ENCODE measurements at places on chromosomes 7 and 10.

- DNase-seq: peak; percentile 1
These were observed 84.8 kb downstream of the FOXL3 start for GRCh38 chr7:374706-375311.

DNA sequence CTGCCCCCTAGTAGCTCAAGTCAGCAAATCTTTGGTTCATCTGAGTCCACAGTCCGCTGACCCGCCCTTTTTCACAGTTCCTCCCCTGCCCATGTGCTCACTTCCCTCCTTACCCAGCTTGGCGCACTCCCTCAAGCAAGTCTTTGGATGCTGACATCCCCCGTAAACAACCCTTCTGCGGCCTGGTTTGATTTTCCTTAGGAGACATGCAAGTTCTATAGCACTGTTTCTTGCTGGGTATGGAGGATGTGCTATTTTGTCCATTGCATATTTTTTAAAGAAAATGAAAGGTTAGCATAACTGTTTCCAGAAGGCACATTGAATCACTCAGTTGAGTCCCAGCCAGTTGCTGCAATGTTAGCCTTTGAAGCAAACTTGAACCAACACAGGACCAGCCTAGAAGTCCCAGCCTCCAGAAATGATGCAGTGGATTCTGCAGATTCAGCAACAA lies 38.2 kb downstream of the HTRA1 start:
- no peak for DNase-seq

DNA sequence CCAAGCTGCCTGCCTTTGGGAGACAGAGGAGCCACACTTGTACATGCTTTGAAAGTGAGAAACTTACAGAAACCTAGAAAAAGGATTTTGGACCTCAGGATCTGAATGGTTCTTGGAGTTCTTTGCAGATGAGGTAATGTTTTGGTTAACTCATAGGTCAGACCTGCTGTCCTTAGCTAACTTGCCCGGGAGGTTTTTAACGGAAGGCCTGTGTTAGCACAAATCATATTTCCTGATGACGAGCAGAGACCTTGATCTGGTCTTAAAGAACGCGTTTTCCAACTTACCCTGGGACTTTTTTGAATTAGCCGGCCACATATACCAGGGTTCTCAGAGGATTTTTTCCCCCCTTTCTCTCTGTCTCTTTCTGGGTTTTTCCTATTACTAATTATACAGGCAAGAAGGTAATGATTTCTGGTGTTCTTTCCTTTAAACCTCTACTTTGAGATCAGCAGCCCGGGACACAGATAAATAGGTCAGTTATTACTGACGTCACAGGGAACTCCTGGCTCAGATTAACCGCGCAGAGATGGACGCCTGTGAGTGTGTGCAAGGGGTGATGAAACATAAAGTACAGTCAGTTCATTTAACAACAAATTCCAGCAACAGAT lies 101.7 kb upstream of the KLF6 start:
- DNase-seq: no peak

DNA sequence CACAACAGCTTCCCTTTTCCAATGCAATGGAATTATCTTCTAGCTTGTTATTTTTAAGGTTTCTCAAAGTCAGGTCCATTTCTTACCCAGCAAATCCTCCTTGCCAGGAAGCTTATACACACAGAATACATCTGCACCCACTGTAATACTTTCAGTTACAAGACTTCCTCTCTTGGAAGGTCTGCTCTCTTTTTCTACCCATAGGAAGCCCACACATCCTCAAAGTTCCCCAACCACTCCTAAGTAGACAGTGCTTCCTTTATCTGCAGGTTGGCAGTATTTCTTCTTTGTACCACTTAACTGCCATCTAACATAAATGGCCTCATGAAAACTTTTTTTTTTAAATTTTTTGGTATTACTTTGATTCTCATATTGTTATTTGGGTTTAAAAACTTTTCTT lies 155.6 kb downstream of the TAX1BP1 start:
- no peak for DNase-seq

DNA sequence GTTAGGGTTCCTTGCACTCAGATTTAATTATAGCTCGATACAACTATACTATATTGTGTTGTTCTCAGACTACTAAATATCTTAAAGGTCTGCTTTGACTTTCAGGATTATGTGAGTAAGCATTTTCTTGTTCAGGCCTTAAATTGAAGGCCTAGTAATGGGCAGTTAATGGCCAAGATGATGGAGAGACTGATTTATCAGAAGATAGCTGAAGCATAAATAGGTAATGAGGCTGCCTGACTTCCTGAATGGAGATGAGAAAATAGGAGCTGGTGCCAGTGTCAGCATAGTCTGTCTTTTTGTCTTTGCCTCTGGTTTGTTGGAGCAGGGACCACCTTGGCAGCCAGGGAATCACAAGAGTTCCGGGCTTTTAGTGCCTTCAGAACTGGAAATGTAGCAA lies 32.2 kb downstream of the ADAM22 start:
- DNase-seq: no peak

DNA sequence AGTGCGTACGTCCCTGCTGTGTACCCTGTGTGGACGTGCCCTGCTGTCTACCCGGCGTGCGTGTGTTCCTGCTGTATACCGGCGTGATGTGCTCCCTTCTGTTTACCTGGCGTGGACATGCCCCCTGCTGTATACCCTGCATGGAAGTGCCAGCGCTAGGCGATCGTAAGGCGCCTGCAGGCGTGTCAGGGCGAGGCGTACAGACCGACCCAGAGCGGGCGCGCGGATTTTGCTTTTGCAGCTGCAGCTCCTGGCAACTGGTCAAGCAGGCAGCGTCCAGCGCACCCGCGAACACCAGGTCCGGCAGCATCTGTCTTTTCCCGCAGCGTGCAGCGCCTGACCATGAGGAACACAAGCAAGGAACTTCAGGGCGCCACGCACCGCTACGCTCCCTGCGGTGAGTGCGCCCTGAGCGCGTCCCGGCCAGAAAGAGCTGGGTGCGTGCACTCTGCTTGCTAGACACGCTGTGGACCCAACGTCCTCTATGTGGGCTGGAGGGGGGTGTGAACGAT lies 680 bp downstream of the C7orf57 start:
- no peak for DNase-seq

GRCh38 chr7:28858206-28858605 lies 99.9 kb downstream of the TRIL start:
- DNase-seq: no peak

GRCh38 chr10:49328401-49329145 lies 29.6 kb downstream of the C10orf71 start:
- no peak for DNase-seq

DNA sequence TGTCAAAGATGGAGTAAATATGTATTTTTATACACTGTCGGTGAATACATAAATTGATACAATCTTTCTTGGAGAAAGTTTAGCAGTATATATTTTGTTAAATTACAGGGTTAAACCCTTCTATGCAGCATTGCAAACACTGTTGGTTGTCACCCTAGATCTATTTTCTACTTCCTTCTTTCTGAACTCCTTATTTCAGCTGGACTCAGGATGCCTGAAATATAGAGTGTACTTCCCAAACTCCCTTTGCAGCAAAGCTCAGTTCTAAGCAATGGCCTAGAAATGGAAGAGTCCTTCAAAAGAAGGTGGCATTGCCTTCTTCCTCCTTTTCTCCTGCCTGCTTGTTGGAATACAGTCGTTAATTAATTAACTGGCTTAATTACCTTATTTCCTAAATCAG lies 20.6 kb downstream of the CUBN start:
- no peak for DNase-seq

DNA sequence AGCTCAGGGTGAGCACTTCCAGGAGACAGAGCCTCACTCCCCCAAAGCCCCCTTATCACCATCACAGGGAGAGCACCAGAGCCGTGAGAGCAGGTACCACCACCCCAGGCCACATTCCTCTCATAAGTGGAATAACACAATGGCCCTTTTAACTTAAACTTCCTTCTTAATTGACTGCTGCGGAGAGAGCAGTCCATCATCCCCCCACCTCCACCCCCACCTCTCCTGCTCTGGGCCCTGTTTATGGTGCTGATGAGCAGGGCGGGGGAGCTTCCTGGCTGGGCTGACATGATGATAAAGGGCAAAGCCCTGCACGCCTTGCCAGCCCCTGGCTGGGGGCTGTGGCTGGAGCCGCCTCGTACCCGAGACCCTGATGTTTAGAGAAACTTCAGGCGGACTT lies 81.4 kb upstream of the PODXL start:
- DNase-seq: no peak

- DNase-seq: no peak
These were observed 35.5 kb downstream of the CLIP2 start for GRCh38 chr7:74324531-74325209.

GRCh38 chr10:132879408-132880127 lies 62.8 kb downstream of the CFAP46 start:
- no peak for DNase-seq

DNA sequence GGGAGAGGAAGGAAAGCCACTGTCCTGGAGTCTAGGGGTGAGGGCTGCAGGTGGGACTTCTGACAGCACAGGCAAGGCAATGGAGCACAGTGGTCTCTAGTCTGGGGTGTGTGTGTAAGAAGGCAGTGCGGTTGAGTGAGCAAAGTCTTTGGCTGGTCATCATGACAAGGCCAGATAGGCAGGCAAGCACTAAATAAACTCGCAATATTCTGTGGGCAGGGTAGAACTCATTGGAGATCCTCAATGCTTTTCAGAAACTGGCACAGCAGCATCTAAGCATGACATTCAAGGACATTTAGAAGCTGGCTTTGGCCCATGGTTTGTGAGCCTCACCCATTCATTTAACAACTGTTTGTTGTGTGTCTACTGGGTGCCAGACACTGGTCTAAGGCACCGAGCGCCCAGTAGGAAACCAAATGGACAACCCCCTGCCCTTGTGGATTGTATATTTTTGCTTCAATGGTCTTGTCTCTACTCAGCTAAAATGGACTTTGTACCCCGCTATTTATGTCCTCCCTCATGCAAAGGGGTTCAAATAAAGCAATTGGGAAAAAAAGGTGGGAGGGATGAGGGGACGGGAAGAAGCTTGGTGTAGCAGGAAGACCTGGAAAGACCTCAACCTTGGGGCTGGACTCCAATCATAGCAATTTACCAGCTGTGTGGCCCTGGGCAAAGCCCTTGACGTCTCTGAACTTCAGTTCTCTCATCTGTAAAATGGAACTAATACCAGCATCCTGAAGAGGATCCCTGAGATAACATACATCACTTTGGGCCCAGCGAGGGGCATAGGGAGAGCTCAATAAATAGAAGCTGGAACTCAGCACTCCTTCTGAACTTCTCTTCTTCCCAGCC lies 116.0 kb downstream of the NEURL1 start:
- no peak for DNase-seq

DNA sequence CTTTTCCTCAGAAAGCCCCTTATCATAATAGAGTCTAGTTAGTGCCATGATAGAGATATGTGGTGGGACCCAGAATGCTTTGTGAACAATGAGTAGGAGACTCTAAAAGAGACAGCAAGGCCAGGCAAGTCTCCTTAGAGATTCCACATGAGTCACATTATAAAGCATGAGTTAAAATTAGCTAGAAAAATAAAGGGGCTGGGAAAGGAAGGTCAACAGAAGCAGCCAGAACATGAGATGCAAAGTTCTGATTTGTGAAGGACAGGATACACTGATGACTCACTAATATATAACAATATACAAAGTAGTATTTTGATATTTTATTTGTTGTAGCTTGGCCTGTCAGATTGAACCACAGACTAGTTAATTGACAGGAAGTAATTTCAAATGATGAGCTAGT lies 25.3 kb upstream of the SNX13 start:
- no peak for DNase-seq

DNA sequence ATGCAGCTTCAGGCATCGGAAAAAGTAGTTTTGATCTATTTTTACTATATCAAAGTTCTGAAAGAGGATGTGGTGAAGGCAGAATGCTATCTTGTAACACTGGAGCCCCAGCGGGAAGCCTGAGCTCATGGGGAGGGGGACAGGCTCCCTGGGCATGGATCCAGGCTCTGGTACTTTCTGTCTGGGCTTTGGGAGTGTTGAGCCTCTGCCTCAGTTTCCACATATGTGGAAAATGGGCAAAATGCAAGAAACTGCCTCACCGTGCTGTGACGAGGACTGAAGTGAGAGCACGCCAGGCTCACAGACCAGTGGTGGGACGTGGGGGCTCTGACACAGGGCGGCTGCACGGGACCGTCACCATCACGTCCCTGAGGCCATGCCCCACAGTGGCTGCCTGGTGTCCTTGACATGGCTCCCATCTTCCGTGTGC lies 182.9 kb upstream of the SHH start:
- no peak for DNase-seq

DNA sequence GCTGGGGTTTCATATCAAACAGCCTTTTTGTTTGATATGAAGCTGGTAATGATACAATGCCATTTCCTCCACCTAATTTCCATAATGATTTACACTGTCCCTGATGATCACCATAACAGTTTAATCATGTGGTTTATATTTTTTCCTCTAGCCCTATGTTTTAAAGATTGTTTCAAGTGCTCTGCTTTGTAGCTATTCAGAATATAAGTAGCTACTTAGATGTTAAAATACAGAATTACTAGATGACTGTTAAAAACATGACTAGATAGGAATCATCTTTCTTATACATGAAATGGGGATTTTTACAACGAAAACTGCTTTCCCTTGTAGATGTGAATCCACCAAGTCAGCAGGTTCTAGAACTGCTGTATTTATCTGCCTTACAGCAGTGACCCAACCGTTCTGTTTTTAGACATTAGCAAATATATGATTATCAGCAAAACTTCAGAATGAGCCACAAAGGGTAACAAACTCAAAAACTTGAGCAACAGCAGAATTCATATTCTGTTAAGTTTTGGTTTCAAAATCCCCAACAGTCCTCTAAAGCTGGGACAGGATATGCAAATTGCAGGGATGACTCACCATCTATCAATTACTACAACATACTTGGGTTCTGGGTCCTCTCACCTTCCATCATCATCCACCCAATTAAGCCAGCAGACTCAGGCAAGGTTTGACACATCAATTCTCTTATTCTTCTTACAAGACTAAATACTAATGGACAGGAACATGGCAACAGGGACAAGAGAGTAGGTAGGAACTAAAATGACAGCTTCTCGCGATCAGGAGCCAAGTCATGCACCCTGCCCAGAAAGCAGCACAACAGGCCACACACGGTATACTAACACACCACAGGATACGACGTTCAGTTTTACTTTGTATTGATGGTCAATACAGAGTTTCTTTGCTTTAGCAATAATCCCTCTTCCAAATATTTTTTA lies 83.9 kb downstream of the PIP4K2A start:
- DNase-seq: peak; percentile 50

DNA sequence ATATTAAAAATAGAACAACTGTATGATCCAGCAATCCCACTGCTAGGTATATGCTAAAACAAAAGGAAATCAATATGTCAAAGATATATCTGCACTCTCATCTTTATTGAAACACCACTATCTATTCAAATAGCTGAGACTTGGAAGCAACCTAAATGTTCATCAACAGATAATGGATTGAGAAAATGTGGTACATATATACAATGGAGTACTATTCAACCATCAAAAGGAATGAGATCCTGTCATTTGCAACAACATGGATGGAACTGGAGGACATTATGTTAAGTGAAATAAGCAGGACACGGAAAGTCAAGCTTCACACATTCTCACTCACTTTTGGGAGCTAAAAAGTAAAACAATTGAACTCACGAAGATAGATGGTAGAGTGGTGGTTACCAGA lies 610.1 kb upstream of the SEMA3D start:
- DNase-seq: no peak

DNA sequence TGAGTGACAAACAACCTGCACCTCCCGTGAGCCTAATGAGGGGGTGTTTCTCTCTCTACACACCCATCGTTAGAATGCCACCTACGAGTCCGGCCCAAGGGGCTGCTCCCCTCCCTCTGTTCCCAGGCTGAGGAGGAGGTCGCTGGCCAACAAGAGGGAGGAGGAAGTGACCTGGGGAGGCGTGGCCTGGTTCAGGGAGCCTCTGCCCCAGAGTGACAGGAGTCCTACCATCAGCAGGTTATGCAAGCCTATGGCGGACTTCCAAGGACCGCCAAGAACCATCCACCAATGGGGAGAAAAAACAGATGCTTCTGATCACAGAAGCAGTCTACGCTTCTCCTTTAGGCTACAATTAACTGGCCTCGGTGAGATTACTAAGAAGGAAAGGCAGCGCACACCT lies 12.3 kb upstream of the EGFR start:
- no peak for DNase-seq

All from activated CD4-positive, alpha-beta T cell treated with anti-CD3 and anti-CD28 coated beads for 48 hours (primary cell).